Epithelial cell of proximal tubule (primary cell): ENCODE measurements at places on chromosomes 5 and 9.

DNA sequence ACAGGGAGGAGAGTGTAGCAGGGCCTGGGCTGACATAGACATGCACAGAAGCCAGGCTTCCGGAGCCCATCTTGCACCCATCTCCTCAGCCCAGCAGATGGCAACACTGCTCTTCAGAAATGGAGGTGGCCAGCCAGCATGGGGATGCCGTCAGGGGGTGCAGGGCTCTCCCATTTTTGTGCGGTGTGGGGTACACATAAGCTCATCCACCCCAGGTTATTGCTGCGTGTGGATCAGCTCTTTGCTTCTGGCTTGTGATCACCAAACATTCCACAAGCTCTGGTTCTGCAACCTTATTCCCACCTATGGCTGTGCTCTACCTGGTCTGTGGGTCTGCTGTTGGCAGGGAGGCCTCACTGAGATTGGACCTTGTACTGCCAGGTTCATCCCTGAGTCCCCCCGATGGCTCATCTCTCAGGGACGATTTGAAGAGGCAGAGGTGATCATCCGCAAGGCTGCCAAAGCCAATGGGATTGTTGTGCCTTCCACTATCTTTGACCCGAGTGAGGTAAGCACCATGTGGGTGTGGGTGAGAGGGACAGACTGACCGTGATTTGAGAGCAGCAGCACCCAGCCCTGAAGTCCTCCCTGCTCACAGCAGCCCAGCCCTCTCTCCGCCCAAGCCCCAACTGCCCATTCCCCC, 17.3 kb downstream of the SLC22A5 start:
- no peak for DNase-seq

- no peak for DNase-seq
These were observed 74.3 kb upstream of the PTGER4 start for GRCh38 chr5:40605295-40605958.

DNA sequence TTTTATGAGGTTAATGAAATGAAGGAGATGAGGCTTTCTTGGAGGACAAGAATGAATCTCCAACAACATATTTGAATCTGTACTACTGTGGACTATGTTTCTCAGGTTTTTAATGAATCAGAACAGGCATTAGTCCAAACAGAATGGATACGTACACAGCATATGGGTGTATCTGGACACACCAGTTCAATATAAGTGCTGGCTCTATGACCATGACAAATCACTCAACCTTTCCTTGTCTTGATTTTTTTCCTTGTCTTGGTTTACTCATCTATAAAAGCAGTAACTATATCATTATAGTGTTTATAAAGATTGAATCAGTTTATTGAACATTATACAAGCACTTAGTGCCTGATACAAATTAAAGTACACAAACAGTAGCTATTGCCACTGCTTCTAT, 104.1 kb downstream of the AP3B1 start:
- DNase-seq, result no peak

DNA sequence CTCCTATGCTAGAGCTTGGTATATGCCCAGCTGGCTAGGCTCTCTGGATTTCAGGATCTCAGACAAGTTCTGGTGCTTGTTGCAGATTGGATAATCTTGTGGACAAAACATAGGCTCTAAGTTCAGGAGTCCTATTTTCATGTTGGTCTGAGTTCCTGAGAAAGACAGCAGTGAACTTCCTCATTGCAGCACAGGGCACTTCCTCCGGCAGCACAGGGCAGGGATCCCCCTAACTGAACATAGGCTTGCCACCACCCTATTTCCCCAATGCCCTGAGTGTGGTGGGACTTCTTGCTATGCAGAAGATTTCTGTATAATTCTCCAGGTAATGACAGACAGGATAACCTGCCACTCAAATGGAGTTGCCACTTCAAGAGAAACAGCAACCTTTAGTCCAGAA, 220.1 kb downstream of the PIK3R1 start:
- DNase-seq, result no peak

DNA sequence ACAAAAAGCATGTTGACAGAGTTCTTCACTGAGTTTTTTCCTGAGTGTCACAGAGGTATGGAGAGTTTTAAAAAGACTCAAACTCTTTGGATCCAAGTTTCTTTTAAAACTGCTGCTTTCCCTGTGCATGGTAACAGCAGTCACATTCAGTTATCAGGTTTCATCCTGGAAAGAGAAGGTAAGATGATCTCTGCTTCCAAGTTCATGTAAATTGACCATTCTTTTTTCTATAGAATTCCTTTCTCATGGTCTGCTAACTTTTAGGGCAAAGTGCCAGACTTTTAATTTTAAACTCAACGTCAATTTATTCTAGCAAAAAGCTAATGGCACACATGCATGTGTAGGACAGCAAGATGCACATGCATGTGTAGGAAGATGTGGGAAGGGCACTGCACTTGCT, 52.5 kb upstream of the PRLR start:
- DNase-seq, result no peak

DNA sequence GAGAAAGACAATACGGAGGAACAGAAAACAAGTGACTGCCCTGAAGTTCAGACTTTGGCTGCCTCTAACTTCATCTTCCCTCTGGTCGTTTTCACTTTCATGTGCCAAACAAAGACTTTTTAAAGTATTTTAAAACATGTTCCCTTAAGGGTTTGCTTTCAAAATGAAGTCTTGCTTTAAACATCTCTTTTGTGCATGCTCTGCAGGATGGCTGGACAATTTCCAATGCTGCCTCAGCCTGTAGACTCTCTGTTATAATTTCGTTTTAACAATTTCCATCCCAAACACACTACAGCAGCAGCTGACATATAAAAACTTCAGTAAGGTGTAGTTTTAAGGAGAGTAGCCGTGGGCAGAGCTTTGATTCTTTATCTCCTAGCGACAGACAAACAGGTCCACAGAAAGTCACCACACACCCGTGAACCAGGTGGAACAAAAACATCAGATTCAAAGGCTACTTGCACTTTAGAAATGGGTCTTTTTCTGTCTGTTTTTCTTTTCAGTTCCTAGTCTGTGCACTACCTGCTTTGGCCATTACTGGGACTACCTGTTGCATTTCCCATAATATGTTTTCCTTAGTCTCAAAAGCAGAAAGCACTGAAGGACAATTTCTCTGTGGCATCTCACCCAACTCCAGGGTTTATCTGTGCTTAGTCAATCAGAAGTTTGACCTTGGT, 308.9 kb downstream of the DTWD2 start:
- no peak for DNase-seq

GRCh38 chr5:103487218-103487617, 75.4 kb downstream of the NUDT12 start:
- no peak for DNase-seq

GRCh38 chr5:33023649-33024048, 312.5 kb downstream of the NPR3 start:
- no peak for DNase-seq

DNA sequence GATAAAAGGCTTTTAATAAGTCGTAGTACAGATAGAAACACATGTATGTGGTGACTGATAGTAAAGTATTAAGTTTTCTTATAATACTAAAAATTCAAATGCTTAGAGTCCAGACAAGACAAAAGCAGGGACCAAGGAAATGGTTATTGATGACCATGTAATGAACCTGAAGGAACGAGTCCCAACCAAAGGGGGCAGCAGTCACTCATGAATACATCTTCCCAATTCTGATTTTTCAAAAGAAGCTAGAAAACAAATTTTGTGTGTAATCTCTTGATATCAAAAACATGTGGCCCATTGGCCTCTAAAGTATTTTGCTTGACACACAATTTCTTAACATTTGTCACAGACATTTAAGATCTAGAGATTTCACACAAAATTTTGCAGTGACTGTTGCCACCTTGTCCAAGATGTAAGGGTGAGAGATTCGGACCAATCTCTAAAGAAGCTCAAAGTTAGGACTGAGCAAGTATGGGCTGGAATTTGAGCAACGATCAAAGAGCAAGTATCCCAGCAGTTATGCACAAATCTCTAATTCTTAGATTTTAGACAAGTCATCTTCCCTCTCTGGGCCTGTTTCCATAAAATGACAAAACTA, 66.8 kb downstream of the ARL15 start:
- no peak for DNase-seq
